ENCODE measurements at places on chromosomes 12 and 14. TPM values are rescaled to one million over a fixed set of nuclear protein-coding genes. Genes with fewer than 3 reads are reported as not detected.

The DAO gene
- not detected for total RNA-seq

The PLEKHD1 gene
- not detected for total RNA-seq

The MIP gene
- total RNA-seq = not detected

The LRRC23 gene
- total RNA-seq = 13.9 TPM

The LRRK2 gene
- total RNA-seq = 1.6 TPM

The AKT1 gene
- 126 TPM for total RNA-seq

The BCL2L14 gene
- not detected for total RNA-seq

The MGP gene
- total RNA-seq = 13.6 TPM

The SCNN1A gene
- total RNA-seq = 1.3 TPM

The INHBC gene
- not detected for total RNA-seq

The MYF6 gene
- total RNA-seq = 0.80 TPM

The SLC39A2 gene
- total RNA-seq = not detected

The DDX54 gene
- 42.3 TPM for total RNA-seq

All from epithelial cell of alveolus of lung (primary cell).